Caco-2 (cell line): ENCODE measurements at places on chromosomes 2 and 18.

DNA sequence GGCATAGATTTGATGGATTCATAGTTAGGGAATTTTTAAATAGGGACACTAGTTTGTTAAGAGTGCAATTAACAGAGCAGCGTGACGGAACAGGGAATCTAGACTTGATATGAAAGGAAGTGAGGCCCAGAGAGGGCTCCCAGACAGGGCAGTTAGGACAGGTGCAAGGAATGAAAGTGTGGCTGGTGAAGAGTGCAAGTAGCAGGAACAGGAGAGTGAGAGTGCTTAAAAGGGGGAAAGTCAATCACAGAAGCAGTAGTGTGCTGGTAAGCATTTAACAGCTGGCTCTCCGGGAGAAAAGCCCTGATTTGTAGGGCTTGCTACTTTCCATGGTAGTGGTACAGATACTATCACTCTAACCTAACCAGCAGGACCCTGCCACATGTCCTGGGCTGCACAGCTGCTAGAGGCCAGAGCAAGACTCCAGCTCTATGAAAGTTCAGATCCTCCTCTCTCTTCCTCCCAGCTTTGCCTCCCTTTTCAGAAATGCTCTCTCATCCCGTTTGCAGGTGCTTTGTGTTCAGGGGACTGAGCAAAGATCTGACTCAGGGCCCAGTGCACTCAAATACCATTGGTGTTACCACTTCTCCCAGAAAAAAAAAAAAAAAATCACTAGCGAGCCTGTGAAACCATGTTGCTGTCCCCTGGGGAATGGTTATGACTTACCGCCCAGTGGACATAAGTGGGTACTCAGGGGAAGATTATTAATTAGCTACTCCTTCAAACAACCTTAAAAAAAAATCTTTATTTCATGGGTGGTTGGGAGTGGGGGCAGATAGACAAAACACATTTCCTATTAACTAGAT, 18.1 kb upstream of the GCFC2 start:
- DNase-seq, result no peak

DNA sequence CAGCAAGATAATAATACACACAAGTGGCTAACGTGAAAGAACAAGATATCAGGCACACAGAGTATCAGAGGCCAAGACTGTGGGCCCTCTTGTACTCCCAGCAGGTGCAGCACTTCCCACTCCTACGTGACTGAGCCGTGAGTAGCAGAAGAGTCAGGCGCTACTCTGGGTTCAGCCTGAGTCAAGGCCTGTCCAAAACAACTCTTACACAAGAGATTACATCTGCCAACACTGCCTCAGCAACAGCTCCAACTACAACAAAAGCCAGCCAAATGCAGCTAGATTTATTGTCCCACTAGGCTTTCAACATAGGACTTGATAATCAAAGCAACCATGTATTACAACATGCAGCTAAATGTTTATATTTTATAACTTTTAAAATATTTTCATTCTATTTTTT, 56.2 kb downstream of the ITSN2 start:
- DNase-seq, result no peak

GRCh38 chr2:77087987-77088414, 434.2 kb downstream of the LRRTM4 start:
- DNase-seq, result no peak

DNA sequence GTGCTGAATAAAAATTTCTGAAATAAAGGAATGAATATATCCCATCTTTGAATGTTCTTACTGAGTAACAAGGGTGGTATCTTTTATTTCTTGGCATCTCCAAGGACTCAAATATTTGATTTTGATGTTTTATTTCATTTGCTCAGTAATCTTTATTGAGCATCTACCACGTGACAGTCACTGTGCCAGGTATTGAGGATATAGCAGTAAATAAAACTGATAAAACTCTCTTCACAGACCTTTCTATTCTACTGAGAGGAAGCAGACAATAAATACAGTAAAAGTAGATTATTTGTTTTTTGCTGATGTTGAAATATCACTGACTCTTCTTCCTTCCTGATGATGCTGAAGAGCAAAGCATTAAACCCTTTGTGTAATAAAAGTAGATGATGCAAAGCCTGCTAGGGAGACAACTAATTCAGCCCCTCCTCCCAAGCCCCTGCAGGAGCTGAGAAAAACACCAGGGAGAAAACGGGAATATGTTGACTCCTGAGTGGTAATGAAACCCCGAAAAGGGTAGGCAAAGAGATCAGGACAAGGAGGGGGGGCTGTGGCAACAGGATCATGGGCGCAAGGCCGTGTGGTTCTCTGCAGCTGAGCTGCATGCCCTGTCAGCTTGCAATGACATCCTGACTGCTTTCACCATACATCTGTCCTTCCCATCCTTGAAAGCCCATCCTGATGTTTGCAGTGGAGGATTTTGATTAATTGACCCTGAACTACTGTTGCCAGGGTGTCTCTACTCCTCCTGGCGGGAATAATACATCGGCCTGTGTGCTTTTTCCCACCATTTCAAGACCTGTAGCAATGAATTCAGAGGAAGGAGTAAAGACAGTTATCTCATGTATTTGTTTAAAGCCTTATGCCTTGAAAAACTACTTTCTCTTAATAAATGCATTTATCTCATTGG, 117.4 kb downstream of the EML6 start:
- DNase-seq, result no peak

GRCh38 chr18:52536039-52536438, 196.0 kb downstream of the DCC start:
- no peak for DNase-seq

DNA sequence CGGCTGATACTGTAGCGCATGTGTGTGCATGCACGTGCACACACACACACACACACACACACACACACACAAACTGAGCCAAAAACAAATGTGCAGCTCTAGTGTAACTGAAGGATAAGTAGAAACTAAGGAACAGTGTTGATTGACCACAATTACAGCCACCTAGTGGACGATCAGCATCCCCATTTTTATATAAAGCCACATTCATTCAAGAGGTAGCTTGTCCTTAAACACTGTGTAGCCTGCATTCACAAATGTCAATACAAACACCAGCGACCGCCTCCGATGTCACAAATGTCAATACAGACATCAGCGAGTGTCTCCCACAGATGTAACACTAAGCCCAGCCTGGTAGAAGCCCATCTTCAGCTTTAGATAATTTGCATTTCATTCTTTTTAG, 167.4 kb downstream of the PTGR3 start:
- DNase-seq, result no peak

DNA sequence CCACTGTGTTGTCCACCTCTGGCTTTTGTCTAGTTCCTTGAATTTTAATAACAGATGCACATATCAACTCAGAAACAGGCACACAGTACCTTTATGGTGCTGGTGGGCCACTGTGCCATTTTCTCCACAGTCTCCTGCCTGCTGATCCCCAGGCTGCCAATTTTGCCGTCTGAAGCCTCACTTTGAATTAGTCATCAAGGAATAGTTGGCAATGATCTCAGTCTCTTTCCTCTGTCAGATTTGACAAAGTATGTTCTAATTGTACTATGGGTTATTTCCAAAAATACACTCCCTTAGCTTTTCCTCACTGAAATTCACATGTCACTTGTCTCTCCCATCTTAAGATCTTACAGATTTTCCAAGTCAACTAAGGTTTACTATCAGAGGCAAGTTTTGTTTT, 140.7 kb downstream of the ZNF516 start:
- no peak for DNase-seq

GRCh38 chr2:43102366-43103092, 123.9 kb downstream of the ZFP36L2 start:
- no peak for DNase-seq

GRCh38 chr18:62878305-62878704, 163.0 kb downstream of the PHLPP1 start:
- DNase-seq, result no peak

GRCh38 chr2:218711550-218711929, 905 bp downstream of the TTLL4 start:
- DNase-seq, result no peak

GRCh38 chr2:97900806-97901205, 94.9 kb downstream of the TMEM131 start:
- no peak for DNase-seq

DNA sequence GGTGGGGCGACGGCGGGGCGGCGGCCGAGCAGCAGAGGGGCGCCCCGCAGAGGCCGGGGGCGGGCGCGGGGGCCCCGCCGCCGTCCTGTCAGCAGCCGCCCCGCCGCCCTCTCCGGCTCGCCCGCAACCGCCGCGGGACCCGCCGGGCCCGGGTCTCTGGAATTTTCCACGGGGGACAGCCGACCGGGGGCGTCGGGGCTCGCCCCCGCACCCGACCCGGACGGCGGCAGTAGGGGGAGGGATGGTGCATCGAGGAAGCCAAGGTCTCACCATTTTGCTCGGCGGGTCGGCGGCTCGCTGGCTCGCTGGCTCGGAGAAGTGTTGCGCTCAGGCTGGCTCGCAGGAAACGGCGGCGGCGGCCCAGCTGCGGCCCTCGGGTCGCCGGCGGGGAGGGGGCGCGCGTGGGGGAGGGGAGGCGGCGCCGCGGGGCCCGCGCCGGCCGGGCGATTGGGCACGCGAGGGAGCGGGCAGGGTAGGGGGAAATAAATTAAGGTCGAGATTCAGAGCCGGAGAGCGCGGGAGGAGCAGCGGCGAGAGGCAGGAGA, 405 bp downstream of the PPP3R1 start:
- peak; percentile 42 for DNase-seq

- no peak for DNase-seq
These were observed 43.7 kb downstream of the SMC6 start for GRCh38 chr2:17709897-17710296.

- peak; percentile 39 for DNase-seq
These were observed 615.0 kb upstream of the FANCL start for GRCh38 chr2:58856100-58856499.

- DNase-seq, result no peak
These were observed 1.1 kb upstream of the GAL3ST2 start for GRCh38 chr2:241775223-241776177.

- no peak for DNase-seq
These were observed 1049.9 kb downstream of the TSN start for GRCh38 chr2:122805346-122805745.

DNA sequence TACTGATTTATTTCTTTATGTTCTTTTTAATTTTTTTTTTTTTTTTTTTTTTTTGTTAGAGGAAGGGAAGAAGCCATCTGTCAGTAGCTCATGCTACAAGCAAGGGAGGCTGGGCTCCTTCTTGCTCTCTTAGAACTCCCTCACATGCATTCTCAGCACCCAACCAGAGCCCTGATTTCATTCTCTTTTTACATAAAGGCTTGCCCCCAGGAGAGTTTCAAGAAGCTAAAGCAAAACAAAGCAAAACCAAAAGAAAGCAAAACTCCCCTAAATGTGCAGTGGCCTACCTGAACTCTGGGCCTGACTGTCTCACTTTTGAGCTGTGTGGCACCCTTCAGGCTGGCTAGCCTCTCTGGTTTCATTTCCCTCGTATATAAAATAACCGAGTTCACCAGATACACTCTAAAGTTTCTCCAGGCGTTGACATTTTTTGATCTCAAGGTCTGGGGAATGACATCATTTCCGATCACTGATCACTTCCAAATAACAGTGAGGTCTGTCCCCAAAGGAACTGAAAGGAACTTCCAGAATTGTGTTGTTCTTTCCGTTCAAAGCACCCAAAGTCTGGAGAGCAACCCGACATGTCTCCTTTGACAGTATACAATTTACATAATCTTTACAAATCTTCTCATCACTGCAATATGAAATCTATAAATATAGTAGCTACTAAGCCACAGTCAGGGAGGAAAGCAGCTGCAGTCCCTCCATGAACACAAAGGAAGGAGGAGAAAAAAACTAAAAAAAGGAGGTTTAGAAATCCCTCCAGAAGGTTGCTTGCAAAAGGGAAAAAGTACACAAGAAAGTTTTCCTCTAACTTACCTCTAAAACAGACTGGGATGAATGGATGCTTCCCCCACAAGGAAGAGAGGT, 145.6 kb upstream of the NCK2 start:
- DNase-seq, result no peak

DNA sequence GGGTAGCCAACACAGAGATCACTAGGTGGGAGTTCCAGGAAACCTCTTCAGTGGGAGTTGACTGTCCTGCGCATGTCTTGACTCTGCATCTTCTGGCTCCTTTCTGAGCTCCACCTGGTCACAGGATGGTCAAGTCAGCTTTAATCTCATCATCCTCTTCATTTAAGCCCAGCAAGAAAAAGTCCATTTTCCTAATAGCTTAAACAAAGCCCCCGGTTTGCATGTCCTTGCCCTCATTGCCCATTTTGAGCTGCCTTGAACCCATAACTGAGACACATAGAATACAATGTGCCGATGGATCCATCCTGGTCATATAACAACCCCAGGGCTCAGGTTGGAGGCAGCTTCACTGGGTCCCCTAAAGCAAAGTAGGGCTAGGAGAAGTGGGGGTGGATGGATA, 40.8 kb downstream of the SPATS2L start:
- DNase-seq, result no peak

- peak; percentile 69 for DNase-seq
These were observed at the start of gene ZDBF2 for GRCh38 chr2:206274434-206275311. Gene ZDBF2, plus strand, starts transcription at chr2:206274663. Its CDS starts 7,187 bp downstream, at chr2:206281850.

GRCh38 chr2:46252891-46253659, 44.1 kb upstream of the EPAS1 start:
- no peak for DNase-seq

- DNase-seq, result no peak
These were observed 43.7 kb downstream of the EPAS1 start for GRCh38 chr2:46340740-46341420.

- DNase-seq, result no peak
These were observed 7.2 kb downstream of the POMC start for GRCh38 chr2:25161055-25161781.

DNA sequence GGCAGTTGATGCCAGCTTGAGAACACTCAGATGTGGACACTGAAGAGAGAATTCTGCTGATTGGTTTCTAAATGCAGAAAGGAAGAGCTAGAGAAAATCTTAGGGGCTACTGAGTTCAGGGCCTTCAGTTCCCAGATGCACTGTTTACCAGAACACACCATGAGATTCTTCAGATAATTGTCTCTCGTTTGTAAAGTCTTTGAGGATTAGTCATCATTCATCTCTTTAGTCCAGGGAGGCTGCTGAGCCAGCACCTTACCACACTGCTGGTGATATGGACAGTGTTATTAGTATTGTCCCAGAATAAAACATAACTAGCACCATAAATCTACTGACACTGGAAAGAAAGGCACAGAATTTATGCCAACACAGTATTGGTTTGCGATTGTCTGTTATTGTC, 690.8 kb upstream of the CELF4 start:
- DNase-seq, result no peak

GRCh38 chr2:149161481-149162225, 123.2 kb downstream of the LYPD6B start:
- DNase-seq, result peak; percentile 48

GRCh38 chr2:54524226-54524991, 68.3 kb downstream of the SPTBN1 start:
- no peak for DNase-seq

DNA sequence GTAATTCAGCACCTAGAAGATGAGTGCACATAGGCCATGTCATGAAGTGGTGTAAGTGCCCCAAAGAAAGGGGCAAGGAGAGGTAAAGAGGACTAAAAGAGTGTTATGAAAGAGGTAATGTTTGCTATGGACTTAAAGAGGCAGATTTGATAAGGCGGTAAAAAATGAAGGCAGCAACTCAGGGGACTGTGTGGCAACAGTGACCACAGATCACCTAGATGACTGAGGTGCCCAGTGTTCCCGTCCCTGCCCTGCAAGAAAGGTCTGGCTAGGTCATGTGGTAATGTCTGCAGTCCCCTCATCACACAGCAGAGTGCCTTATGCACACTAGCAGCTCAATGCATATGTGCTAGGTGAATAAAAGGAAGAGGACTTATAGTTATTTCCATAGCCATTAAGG, 356.8 kb downstream of the LRRTM1 start:
- DNase-seq, result no peak
